ENCODE measurements at places on chromosomes 3 and 15.

DNA sequence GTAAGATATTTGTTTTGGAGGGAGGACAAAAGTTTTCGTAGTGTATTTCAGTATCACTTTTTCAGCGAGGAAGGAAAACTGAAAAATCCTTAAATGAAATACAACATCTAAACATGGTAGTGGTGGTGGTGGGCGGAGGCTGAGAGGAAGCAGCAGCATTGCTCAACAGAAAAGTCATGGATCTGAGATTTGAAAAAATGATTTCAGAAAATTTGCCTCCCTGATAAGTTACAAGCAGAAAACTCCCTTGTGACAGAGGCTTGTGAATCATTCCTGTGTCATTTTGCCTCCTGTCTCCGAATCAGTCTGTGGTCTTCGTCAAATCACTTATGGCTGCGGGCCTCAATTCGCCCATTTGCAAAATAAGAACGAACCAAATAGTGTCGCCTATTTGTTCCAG, 965 bp upstream of the CRBN start:
- DNase-seq, result no peak

- no peak for DNase-seq
Measured at GRCh38 chr3:187689984-187690383, 12.4 kb downstream of the RTP2 start.

DNA sequence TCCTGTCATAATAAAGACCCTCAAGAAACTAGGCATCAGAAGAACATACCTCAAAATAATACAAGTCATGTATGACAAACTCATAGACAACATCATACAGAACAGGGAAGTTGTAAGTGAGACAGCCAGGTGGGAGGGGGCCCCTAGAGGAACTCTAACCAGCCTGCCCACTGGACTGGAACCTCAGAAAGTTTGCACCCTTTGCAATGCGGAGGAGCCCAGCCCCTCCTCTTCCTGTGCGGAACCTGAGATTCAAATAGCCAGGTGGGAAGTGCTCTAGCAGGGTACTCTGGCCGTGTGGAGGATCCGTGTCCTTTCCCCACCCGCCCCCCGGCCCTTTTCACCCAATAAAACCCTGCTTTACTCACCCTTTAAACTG, 387.0 kb upstream of the CBLB start:
- DNase-seq, result no peak

DNA sequence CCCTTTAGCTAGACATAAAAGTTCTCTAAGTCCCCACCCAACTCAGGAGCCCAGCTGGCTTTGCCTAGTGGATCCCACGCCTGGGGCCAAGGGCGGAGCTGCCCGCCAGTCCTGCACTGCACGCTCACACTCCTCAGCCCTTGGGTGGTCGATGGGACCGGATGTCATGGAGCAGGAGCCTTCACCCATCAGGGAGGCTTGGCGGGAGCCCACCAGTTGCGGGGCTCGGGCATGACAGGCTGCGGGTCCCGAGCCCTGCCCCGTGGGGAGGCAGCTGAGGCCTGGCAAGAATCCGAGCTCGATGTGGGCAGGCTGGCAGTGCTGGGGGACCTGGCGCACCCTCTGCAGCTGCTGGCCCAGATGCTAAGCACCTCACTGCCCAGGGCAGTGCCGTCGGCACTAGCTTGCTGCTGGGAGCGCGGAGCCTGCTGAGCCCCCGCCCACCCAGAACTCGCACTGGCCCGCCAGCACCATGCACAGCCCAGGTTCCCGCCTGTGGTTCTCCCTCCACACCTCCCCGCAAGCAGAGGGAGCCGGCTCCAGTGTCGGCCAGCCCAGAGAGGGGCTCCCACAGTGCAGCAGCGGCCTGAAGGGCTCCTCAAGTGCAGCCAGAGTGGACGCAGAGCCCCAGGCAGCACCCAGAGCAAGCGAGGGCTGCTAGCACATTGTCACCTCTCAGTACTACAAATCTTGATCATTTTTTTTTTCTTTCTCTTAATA, 391.4 kb upstream of the NDN start:
- no peak for DNase-seq

DNA sequence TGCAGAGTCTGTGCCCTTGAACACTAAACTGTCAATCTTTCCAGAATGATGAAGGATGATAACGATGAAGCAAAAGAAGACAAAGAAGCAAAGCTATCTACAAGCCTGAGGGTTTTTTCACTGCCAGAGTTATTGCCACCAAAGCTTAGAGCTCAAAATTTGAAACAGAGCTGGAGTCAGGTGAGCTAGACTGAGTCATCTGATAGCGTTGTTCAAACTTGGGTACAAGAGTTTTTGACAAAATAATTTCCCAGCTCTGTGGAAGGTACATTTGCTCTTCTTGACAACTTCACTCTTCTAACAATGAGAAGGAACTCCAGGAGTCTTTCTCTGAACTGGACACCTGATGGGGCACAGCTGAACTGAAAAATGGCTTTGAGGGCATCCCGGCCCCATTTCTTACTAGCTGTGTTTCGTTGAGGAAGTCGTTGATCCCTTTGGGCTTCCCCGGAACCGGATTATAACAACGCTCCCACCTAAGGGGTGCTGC, 715 bp downstream of the MCCC1 start:
- DNase-seq, result no peak

GRCh38 chr15:69692342-69692741, 239.7 kb downstream of the RPLP1 start:
- DNase-seq, result no peak

GRCh38 chr15:59227021-59227420, 20.4 kb downstream of the LDHAL6B start:
- DNase-seq, result no peak

- DNase-seq, result no peak
Measured at GRCh38 chr15:66613743-66614142, 47.9 kb upstream of the LCTL start.

DNA sequence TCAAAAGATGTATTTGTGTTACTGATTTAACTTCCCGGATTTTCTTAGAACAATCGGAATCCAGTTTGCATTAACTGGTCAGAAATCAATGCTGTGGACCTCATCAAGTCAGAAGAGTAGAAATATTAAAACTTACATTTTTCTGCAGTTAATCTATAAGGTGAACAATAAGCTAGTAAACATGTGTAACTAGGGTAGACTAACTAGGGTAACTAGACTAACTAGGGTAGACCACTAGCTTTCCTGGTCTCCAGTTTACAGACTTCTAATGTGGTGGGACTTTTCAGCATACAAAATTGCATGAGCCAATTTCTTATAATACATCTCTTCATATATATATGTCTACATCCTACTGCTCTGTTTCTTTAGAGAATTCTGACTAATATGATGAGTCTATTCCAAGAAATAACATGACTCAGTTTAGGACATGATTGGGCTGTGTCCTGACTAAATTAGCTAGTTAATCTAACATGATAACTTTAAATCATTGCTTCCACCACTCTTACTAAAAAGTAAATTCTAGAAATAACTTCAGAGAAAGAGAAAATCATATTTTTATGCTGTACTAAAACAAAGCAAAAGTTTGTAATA, 5.3 kb downstream of the PLSCR2 start:
- DNase-seq, result no peak

- no peak for DNase-seq
Measured at GRCh38 chr3:64056606-64057180, 33.4 kb upstream of the PSMD6 start.

DNA sequence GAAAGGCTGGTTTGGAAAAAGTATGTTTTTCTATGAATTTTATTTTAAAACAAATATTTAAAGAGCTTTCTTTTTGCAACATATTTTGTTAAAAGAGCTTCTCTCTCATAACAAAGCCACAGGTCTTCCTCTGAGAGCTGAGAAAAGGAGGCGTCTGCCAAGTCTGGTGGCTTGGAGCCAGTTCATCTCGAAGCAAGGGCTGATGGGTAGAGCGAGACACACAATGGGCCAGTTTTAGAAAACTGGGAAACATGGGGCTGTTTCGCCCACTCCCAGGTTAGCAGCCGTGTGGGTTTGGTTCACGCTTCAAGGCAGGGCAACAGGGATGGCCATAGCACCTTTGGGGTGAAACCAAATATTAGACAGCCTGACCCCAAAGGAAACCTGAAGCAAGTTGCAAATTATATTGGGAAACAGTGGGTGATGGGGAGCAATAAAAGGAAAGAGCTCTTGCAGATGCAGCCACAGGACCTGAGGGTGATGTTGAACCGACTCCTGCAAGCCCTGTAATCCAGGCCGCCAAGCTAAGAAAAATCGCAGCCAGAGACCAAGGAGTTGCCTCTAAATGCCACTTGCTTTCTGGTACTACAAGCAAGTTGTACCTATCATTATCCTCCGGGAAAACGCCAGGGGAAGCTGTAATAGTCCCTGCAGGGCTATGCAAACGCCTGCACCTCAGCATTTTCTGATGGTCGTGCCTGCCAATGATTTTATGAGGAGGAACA, 88.4 kb upstream of the GALNT15 start:
- no peak for DNase-seq

DNA sequence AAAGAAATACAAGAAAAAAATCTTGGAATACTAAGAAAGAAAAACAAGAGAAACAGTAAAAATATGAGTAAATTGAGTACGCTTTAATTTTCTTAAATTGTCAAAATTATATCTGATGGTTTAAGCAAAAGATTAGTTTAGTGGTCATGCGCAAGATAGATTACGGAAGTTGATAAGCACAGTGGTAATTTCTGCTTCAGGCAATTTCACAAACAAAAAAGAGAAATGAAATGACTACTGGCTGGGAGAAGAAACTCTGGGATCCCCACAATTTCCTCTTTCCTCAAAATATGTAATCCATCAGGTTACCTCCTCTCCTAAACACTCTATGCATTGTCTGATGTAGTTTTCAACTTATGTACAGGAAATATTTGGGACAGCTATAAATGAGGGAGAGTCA, 9.0 kb downstream of the MYD88 start:
- no peak for DNase-seq

DNA sequence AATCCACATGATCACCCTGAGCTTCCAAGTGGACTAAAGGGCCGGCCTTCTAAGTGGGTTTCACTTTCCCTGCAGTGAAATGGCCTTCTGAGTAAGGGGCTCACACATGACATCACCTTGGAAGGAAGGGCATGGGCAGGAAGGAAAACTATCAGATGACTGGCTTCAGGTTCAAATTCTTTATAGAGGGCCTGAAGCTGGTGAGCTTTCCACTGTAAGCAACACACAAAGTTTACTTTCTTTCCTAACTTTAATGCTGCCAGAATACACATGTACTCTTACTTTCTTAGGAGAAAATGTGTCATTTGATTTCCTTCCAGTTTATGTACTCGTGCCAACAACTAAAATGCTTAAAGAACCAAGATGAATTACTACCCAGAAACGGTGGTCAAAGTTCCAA, 475.6 kb downstream of the FOXP1 start:
- DNase-seq, result no peak

DNA sequence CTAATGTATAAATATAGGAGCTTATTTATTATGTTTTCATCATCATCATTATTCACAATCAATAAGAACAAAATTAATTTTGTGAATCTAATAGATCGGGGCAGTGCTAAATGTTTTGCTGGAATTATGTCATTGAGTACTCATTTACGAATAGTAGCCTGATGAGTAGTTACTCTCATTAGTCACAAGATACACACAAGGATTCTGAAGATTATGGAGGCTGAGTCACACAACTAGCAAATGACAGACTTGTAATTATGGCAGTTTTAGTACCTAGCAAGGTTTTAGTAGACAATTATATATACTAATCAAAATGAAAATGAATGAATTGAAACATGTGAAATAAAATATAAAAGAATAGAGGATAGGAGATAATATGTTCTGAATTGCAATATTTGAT, 954.2 kb downstream of the CADM2 start:
- DNase-seq, result no peak

GRCh38 chr15:90264671-90265070, 801 bp upstream of the NGRN start:
- DNase-seq, result no peak

DNA sequence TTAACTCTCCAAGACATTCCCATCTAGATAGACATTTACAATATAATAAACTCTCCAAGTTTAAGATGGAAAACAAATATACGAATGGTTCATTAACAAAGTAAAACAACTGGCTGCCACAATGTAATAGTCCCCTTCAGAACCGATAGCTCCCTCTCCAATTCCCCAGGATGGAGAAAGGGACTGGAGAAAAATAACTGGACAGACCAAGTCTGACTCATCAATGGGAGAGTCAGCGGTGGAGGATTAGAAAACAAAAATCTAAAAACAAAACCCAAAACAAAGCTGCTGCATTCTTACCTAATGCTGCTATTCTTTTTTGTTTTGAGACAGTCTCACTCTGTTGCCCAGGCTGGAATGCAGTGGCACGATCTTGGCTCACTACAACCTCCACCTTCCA, 468.1 kb downstream of the SHQ1 start:
- DNase-seq, result no peak

GRCh38 chr3:46406443-46406787, 451 bp downstream of the CCR5AS start:
- DNase-seq, result no peak

- no peak for DNase-seq
Measured at GRCh38 chr15:96092186-96092585, 238.3 kb upstream of the NR2F2 start.

DNA sequence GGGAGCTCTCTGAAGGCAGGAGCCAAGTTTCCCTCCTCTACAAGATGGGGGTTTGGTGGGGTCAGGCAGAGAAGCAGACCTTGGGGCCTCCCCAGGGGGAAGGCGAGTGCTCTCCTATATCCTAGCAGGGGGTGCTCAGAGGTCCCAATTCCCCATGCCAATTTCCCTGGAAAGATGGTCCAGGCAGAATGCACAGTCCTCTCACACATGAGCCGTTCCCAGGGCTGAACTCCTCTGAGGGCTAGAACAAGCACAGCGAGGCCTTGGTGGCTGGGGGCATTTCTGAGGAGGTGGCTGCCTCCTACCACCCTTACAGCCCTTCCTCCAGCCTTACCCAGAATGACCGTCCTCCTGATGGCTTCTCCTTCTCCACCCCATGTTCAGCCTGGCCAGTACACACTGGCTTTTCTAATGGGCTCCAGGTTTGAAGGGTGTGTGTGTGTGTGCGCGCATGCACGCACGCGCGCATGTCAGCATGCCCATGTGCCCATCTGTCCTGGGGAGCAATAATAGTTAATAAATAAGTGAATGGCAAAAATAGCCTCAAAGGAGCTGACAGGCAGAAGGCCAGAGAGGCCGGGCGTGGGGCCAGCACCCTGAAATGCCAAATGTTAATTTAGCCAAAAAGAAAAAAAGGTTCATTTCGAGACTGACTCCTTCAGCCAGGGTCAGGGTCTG, 24.4 kb downstream of the ADCY5 start:
- no peak for DNase-seq

DNA sequence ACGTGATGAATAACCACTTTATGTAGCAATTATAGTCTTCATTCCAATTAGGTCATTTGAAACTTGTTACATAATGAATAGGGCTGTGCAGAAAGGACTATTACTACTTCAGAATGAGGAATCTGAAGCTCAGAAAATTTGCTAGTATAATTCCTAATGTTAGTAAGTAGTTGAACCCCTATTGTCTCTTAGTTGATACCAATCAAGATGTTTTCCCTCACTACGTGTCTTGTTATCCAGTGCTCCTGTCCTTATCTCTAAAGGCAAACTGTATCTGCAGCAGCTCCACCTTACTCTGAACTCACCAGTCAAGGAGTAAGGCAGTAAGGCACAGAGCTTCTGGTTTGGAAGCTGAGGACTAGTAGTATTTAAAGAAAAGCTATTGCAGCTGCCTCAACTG, 32.0 kb downstream of the RAB11A start:
- no peak for DNase-seq

- no peak for DNase-seq
Measured at GRCh38 chr3:117120014-117120413, 410.4 kb downstream of the TUSC7 start.

GRCh38 chr15:51312166-51313073, 26.0 kb downstream of the CYP19A1 start:
- no peak for DNase-seq

GRCh38 chr3:190830031-190830430, 32.5 kb downstream of the GMNC start:
- DNase-seq, result no peak

GRCh38 chr3:73409138-73409763, 215.5 kb downstream of the PDZRN3 start:
- DNase-seq, result no peak
